Cardiac ventricle fibroblast (primary cell): ENCODE measurements at places on chromosomes 16 and 17. TPM values are rescaled to one million over a fixed set of nuclear protein-coding genes. Genes with fewer than 3 reads are reported as not detected.

CSNK2A2 gene
- total RNA-seq: 45.6 and 55.7 TPM in 2 replicates

OR1D2 gene
- not detected in 2 replicates for total RNA-seq

CFAP97D1 gene
- 0.20 TPM in 1 of 2 replicates, not detected in the other for total RNA-seq

SOST gene
- not detected in 2 replicates for total RNA-seq

HSD11B2 gene
- total RNA-seq: 0.93 and 2.0 TPM in 2 replicates
